ENCODE measurements at places on chromosomes 2 and 18.

- DNase-seq, result no peak
These were observed 134.0 kb downstream of the GALNT14 start for GRCh38 chr2:31004257-31004656.

- no peak for DNase-seq
These were observed 94.0 kb upstream of the ITGA4 start for GRCh38 chr2:181363164-181363563.

GRCh38 chr18:10946058-10946457 is 203.3 kb downstream of the PIEZO2 start:
- DNase-seq, result no peak

GRCh38 chr2:61789807-61790602 is 63.9 kb downstream of the FAM161A start:
- DNase-seq, result no peak

GRCh38 chr2:120539937-120540718 is 194.2 kb downstream of the INHBB start:
- peak; percentile 98 for DNase-seq

- no peak for DNase-seq
These were observed 252.8 kb downstream of the LRP1B start for GRCh38 chr2:141878016-141878415.

GRCh38 chr2:10691521-10691920 is 1.7 kb upstream of the NOL10 start:
- DNase-seq, result no peak

DNA sequence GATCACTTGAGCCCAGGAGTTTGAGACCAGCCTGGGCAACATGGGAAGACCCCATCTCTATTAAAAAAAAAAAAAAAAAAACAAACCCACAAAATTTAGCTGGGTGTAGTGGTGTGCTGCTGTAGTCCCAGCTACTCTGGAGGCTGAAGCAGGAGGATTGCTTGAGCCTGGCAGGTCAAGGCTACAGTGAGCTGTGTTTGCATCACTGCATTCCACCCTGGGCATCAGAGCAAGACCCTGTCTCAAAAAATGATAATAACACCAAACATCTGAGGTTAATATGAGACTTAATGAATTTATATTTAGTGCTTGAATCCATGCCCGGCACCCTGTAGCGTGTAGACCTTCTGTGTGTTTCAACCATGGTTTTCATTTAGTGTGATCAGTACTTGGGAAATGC is 22.8 kb downstream of the CABLES1 start:
- DNase-seq, result no peak

GRCh38 chr18:3832025-3832638 is 382.2 kb downstream of the TGIF1 start:
- DNase-seq, result no peak

GRCh38 chr2:98438190-98439133 is 6.2 kb upstream of the INPP4A start:
- no peak for DNase-seq

GRCh38 chr2:132560562-132560961 is 109.4 kb downstream of the LYPD1 start:
- DNase-seq, result no peak

GRCh38 chr2:142065700-142066099 is 65.1 kb downstream of the LRP1B start:
- no peak for DNase-seq

GRCh38 chr2:150174056-150174805 is 313.2 kb downstream of the RND3 start:
- DNase-seq, result no peak

GRCh38 chr18:58618822-58619595 is 9.9 kb downstream of the ALPK2 start:
- no peak for DNase-seq

DNA sequence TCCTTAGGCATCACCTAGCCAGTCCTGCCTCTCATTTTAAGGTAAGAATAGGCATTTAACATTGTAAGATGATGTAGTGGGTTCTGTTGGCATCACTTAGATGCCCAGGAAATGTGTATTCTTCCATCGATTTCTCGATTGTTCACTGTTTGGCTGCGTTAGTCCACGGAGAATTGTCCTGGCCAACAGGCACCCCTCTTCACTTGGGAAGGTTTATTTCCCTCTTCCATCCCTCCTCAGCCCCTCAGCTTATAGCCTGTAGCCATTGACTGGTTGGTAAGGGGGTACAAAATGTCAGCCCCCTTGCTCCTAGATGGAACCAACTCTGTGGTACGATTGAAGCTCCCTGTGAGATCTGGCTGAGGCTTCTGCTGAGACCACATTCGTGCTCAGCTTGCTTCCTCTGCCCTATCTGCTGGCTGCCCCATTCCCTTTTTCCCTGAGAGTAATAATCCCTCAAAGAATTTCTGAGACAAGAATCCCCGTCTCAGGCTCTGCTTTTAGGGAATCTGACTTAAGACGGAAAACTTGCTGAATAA is 43.4 kb downstream of the PLEKHA3 start:
- peak; percentile 4 for DNase-seq

DNA sequence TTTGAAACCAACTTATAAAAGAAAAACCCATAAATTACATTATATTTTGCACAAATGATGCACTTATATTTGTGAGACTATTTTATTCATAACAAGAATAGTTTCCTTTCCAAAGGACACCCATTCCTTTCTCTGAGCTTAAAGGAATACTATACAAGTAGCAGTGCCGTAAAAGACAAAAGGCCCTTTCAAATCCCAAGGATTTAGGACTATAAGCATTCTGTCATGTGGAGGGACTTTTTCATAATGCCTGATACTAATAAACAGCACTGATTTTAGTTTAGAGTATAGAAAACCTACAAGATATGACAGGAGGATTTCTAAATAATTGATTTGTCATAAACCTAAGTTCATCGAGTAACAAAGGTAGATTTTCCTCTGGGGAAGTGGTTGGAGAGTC is 1134.2 kb upstream of the ZEB2 start:
- no peak for DNase-seq

GRCh38 chr2:199955007-199955338 is 318 bp downstream of the TYW5 start:
- peak; percentile 58 for DNase-seq

GRCh38 chr2:171279983-171280790 is 119.5 kb upstream of the TLK1 start:
- no peak for DNase-seq

- DNase-seq, result no peak
These were observed 358.5 kb upstream of the DSEL start for GRCh38 chr18:67875060-67875459.

DNA sequence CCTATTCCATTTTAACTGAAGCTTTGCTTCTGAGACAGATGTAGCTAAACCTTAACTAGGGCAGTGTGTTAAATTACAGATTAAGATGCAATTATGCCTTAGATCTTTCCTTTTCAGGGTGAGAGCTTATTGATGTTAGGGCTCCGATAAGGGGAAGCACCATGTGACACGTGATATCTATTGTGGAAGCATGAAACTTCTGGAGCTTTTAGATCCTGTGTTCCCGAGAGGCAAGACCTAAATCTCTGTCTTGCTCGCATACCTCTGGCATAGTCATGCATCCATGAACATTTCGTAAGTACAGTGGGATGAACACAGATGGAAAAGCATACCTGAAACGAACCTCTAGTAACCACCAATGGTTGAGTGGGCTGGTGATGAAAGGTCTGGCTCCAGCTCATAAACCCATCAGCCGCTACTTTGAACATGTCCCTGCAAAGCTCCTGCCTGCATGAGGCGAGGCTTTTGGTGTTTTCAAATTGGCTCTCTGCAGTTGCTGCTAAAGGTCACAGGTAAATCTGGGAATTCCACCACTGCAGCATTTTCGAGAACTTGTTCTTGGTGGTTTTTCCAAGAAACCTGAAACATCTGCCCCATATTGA is 3.7 kb upstream of the NRP2 start:
- no peak for DNase-seq

- DNase-seq, result peak; percentile 68
These were observed 3.2 kb downstream of the TEKT4 start for GRCh38 chr2:94874277-94874997.

DNA sequence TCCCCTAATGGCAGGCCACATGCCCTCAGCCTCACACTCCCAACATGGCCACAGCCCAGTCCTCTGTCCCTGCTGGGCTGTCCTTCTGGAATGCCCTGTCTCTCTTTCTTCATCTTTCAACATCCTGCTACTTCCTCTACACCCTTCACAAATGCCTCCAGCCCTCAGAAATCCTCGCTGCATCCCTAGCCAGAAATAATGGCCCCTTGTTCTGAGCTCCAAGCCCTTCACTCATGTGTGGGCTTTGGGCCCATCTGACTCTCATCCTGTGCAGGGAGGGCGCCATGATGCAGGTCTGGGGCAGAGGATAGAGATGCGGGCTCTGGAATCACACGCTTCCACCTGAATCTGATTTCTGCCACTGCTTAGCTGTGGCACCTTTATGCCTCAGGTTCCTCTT is 181.9 kb downstream of the TNS1 start:
- DNase-seq, result no peak

DNA sequence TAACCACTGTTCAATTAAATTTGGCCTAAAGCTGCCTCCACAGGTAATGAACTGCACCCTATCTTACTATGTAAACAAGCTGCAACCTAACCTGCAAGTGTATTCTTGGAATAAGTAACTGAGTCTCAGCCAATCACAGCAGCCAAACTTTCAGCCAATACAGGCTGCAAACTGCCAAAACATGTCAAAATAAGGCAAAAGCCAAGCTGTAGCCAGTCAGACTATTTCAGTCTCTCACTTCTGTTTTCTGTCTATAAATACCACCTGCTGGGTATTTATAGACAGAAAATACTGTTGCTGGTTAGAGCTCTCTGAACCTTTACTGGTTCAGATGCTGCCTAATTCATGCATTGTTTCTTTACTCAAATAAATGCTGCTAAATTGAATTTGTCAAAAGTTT is 14.3 kb downstream of the C2orf76 start:
- no peak for DNase-seq

DNA sequence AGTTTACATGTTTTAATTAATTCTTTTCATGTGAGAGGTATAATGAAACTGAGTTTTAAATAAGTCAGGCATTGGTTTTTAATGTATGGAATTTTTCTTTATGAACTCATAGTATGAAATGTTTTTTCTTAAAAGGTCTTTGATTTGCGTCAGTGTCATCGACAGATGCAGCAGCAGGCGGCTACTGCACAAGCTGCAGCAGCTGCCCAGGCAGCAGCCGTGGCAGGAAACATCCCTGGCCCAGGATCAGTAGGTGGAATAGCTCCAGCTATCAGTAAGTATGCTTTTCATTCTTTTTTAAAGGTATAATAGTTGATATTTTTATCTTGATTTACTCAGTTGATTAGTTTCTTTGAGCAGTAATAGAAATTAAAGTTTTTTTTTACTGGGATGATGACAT is 46.5 kb downstream of the SMAD4 start:
- DNase-seq, result no peak

DNA sequence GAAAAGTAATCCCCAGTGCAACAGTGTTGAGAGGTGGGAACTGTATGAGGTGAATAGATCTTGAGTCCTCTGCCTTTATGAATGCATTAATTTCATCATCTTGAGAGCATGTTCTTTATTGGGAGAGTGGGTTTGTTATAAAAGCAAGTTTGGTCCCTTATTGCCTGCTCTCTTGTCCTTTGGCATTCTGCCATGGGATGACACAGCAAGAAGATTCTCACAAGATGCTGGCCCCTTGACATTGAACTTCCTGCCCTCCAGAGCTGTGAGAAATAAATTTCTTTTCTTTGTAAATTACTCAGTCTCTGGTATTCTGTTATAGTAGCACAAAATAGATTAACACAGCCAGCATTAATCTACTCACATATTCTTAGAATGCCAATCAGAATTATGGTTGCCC is 108.6 kb downstream of the EHBP1 start:
- no peak for DNase-seq

GRCh38 chr18:35076135-35076924 is 35.1 kb downstream of the MAPRE2 start:
- peak; percentile 68 for DNase-seq

GRCh38 chr2:636641-637405 is 40.4 kb downstream of the TMEM18 start:
- peak; percentile 70 for DNase-seq

Measured in hepatic stellate cell (primary cell).